Activated naive CD4-positive, alpha-beta T cell treated with anti-CD3 and anti-CD28 coated beads, Interleukin-2, amount 10 ng/mL, durations not matched to agents 5 hours and 36 hours (primary cell): ENCODE measurements at places on chromosomes 2 and 18. TPM values are rescaled to one million over a fixed set of nuclear protein-coding genes. Genes with fewer than 3 reads are reported as not detected.

INPP4A gene
- 148 TPM for total RNA-seq

SKOR2 gene
- not detected for total RNA-seq

ADD2 gene
- total RNA-seq: 18.8 TPM

TMEFF2 gene
- total RNA-seq: not detected

ASAP2 gene
- total RNA-seq: 0.15 TPM

SH2D6 gene
- 0.43 TPM for total RNA-seq

GKN2 gene
- total RNA-seq: not detected

SCYGR4 gene
- not detected for total RNA-seq

CPLX4 gene
- total RNA-seq: not detected

COL4A4 gene
- total RNA-seq: 0.02 TPM

OSR1 gene
- total RNA-seq: not detected

PLCD4 gene
- 0.38 TPM for total RNA-seq

GLI2 gene
- 0.88 TPM for total RNA-seq

PEX13 gene
- 16.5 TPM for total RNA-seq

IL18RAP gene
- total RNA-seq: 5.8 TPM

CD226 gene
- 65.4 TPM for total RNA-seq

SERPINB7 gene
- not detected for total RNA-seq

HTR2B gene
- total RNA-seq: not detected

TWIST2 gene
- total RNA-seq: not detected

STAT1 gene
- 719 TPM for total RNA-seq

KCNG3 gene
- 0.07 TPM for total RNA-seq

GBX2 gene
- total RNA-seq: not detected

PPIL3 gene
- total RNA-seq: 73.7 TPM

IL37 gene
- 0.50 TPM for total RNA-seq

CTLA4 gene
- total RNA-seq: 20.4 TPM

PLEKHH2 gene
- total RNA-seq: 0.58 TPM

CGREF1 gene
- 1.5 TPM for total RNA-seq

LBH gene
- total RNA-seq: 151 TPM

HOXD10 gene
- not detected for total RNA-seq

SLC9A4 gene
- total RNA-seq: 0.10 TPM

CSRNP3 gene
- not detected for total RNA-seq

LRP1B gene
- not detected for total RNA-seq

MEMO1 gene
- total RNA-seq: 50.0 TPM

TPRKB gene
- total RNA-seq: 28.0 TPM

OXER1 gene
- total RNA-seq: not detected

TSPYL6 gene
- not detected for total RNA-seq

GCG gene
- total RNA-seq: not detected

EDAR gene
- 0.89 TPM for total RNA-seq

GGCX gene
- total RNA-seq: 18.4 TPM

IL1RL1 gene
- 0.19 TPM for total RNA-seq

C2orf66 gene
- total RNA-seq: 0.17 TPM
